Subcutaneous adipose tissue (tissue), 4 donors: ENCODE measurements at places on chromosomes 2 and 18. TPM values are rescaled to one million over a fixed set of nuclear protein-coding genes. Genes with fewer than 3 reads are reported as not detected.

UGT1A6 gene
- not detected for total RNA-seq

MGAT4A gene
- total RNA-seq = 23.0 TPM

LRATD1 gene
- total RNA-seq = 1.0 TPM

XIRP2 gene
- not detected for total RNA-seq

INPP5D gene
- total RNA-seq = 26.8 TPM

RPL37A gene
- 1,518 TPM for total RNA-seq

CFAP53 gene
- 1.5 TPM for total RNA-seq

GULP1 gene
- 13.3 TPM for total RNA-seq

PLEK gene
- 29.9 TPM for total RNA-seq

HAAO gene
- 1.1 TPM for total RNA-seq

SKOR2 gene
- not detected for total RNA-seq

C2orf92 gene
- total RNA-seq = 15.7 TPM

TPGS2 gene
- total RNA-seq = 80.2 TPM

UGT1A8 gene
- total RNA-seq = not detected

APCDD1 gene
- 191 TPM for total RNA-seq
